ENCODE measurements at places on chromosomes 7 and 10. TPM values are rescaled to one million over a fixed set of nuclear protein-coding genes. Genes with fewer than 3 reads are reported as not detected.

HKDC1 gene
- total RNA-seq, result 1.1 TPM

GRCh38 chr10:58359541-58359940 is 24.7 kb downstream of the UBE2D1 start:
- DNase-seq, result no peak

DNA sequence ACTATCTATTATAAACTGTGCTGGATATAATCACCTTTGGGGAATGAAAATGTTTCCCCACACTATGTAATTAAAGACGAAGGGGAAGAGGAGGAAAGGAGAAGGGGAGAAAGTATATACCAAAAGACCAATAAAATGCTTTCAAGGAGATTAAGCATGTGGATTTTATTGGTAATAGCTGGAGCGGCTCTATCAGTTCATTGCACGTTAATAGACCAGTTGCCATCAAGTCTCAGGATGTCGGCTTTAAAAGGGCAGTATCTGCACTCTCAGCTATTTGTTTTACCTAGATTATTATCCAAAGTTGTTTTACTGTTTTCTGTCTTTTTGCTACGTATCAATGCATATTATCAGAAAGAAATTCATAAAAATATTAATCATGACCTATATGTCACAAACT is 9.0 kb downstream of the ETV1 start:
- no peak for DNase-seq

- peak; percentile 53 for DNase-seq
These were observed 46.2 kb upstream of the MRLN start for GRCh38 chr10:59799421-59799820.

AMPH gene
- total RNA-seq, result 0.19 TPM

GTF2IRD2 gene
- total RNA-seq, result 7.8 TPM

OLAH gene
- 2.6 TPM for total RNA-seq

OR2A1 gene
- not detected for total RNA-seq

DNA sequence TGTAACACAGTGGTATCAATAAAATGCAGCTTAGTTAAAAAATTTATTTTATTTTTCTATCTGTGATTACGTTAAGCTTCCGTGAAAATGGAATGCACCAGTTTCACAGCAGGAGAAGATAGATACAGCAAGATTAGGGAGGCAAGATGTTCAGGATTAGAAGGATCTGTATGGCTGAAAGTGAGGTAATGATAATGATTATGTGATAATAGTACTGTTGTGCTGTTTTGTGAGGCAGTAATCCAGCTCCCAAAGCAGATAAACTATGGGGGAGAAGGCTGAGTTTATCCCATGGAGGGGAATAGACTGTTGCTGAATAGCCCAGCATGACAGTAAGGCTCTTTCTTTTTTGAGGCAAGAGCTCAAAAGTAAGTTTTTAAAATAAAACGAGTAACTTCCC is 216.1 kb upstream of the PRPS1L1 start:
- no peak for DNase-seq
